ENCODE measurements at places on chromosomes 4 and X.

GRCh38 chrX:96483647-96484160 is 200.9 kb upstream of the DIAPH2 start:
- DNase-seq = no peak

GRCh38 chr4:13547485-13548041 is 3.3 kb upstream of the NKX3-2 start:
- DNase-seq = no peak

- DNase-seq = no peak
These were observed 197.2 kb upstream of the VCX3A start for GRCh38 chrX:6732101-6732500.

GRCh38 chrX:43676971-43677572 is 21.0 kb downstream of the MAOA start:
- no peak for DNase-seq

GRCh38 chrX:137043736-137044135 is 9.9 kb upstream of the GPR101 start:
- no peak for DNase-seq

DNA sequence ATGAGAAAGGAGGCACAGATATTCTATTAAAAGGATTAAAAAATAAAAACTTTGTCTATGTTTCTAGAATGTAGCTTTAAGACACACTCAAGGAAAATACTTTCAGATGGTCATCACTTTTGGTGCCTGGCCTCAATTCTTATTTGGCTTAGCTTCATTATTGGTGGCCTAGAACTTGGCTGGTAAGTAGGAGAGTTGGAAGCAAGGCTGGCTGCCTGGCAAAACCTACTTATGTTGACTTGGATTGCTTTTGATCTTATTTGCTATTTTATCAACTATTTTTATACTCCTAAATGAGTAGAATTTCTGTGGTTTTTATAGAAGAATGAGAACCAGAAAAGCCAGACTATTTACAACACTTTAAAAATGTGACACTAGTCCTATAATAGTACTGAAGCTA is 35.3 kb upstream of the JADE3 start:
- no peak for DNase-seq

GRCh38 chr4:112343330-112344080 is 46.3 kb downstream of the ALPK1 start:
- DNase-seq = no peak
